ENCODE measurements at places on chromosomes 3 and 15.

DNA sequence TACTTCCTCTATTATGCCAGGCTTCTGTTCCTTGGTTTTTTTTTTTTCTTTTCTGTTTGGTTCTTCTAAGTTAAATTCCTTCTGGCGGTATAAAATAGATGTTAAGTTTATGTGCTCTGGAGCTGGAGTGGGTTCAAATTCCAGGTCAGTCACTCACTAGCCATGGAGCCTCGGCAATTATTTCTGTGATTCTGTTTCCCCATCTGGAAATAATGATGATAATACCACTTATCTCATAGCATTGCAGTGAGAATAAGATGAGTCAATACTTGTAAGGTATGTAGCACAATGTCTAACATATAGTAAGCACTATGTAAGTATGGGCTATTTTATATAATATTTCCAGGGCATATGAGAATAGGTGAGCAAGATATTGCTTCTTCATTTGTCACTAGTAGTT is 33.2 kb upstream of the ZDHHC23 start:
- DNase-seq, result no peak

DNA sequence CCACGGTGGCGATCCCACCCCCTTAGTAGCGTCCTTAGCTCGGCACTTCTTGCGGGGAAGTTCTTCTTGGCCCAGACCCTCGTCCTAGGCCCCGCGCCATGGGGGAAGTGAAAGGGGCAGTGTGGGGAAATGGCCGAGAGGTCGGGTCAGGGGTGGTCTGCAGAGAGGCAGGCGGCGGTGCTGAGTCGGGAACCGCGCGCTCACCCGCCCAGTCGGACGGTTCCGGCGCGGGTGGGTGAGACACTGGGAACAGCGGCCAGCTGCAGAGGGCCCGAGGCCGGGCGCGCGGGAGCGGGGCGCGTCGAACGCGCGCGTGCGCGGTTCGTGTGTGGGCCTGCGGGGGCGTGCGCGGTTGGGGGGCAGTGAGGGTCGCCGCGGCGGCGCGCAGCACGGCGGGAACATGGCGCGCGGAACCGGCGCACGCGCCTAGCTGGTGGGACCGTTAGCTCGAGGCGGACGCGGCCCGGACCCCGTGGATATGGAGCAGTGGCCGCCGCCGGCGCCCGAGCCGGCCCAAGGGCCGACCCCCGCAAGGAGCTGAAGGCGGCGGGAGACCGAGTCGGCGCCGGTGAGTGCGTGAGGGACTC is 246.9 kb downstream of the GOLGA6L6 start:
- no peak for DNase-seq

- no peak for DNase-seq
Measured at GRCh38 chr15:33107950-33108349, 86.6 kb downstream of the FMN1 start.

DNA sequence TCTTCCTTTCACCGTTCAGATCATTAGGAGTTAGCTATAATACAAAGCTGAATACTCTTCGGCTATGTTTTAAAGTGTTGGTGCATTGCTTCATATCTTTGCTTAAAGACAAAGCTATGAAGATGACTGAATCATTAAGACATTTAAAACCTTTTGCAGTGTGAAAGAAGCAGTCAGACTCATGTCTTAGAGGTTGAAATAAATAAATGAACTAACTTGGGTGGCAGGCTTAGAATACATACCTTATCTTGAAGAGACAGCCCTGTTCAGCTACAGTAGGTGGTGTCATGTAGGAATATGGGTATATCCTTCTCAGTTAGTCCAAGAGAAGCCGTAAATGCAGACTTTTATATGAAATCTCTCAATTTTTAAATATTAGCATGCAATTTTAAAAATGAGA is 63.4 kb downstream of the OPA1 start:
- DNase-seq, result no peak

- no peak for DNase-seq
Measured at GRCh38 chr15:36932070-36932469, 168.3 kb downstream of the MEIS2 start.

GRCh38 chr15:96896766-96897165 is 566.3 kb downstream of the NR2F2 start:
- no peak for DNase-seq

- DNase-seq, result no peak
Measured at GRCh38 chr3:152970851-152971250, 135.9 kb downstream of the P2RY1 start.

DNA sequence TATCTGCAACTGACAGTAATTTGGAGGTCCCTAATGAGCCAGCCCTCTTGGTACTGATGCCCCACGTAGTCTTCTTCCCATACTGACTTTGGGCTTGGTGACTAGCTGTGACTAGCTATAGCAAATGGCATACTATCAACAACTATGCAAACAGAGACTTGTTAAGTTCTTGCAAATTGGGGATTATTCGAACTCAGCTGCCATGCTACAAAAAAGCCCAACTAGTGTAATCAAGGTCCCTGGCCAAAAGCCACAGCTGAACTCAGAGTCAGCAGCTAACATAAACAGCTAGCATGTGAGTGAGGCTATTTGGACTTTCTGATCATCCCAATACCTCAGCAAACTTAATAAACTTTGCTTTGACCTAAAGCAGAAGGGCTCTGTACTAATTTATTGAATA is 121.2 kb upstream of the PLXND1 start:
- no peak for DNase-seq

Data from stimulated activated CD4-positive, alpha-beta T cell treated with anti-CD3 and anti-CD28 coated beads, Interleukin-4, amount 100 ng/mL, for 48 hours (primary cell).